NCI-H1048 (cell line): ENCODE measurements at places on chromosomes 13 and 19.

DNA sequence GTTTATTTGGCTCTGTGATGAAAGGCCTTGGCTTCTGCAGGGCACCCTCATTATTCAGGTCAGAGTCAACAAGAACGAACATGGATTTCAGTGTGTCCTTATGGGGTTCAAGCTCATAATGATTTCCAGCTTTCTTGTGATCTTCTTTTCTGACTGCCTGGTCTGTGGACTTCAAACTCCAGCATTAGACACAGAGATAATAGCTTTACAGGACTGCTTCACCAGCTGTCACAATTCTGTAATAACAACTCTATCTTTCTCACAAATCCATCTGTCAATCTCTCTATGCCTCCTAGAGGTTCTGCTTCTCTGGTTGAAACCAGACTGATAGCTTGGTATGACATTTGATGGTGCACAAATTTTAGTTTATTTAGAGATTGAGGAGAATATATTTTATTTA, 13.1 kb upstream of the SLITRK6 start:
- no peak for DNase-seq

DNA sequence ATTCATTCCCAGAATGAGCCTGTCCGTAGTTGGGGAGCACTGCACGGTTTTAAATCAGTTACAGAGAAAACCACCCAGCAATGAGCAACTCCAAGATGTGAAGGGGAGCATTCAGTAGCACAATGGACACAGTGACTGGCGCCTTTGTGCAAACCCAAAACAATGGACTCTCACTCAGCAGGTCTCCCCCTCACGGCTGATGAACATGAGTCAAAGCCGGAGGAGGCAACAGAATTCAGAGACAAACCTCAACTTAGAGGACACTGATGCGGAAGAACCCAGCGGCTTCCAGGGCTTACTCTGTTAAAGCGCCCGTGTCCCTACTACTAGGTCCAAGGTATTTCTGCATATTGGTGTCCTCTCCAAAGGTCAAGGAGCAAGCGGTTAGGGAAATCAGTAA, 17.7 kb downstream of the PLEKHF1 start:
- no peak for DNase-seq

- DNase-seq, result no peak
Observed at GRCh38 chr19:4772566-4772965, 19.0 kb upstream of the FEM1A start.

- no peak for DNase-seq
Observed at GRCh38 chr13:44867825-44868224, 121.4 kb downstream of the NUFIP1 start.

- DNase-seq, result no peak
Observed at GRCh38 chr13:100089465-100090032, 656 bp downstream of the PCCA start.

GRCh38 chr19:10788146-10788545, 47.9 kb downstream of the TMED1 start:
- DNase-seq, result no peak
